Activated CD8-positive, alpha-beta memory T cell treated with anti-CD3 and anti-CD28 coated beads for 1 hour (primary cell): ENCODE measurements at places on chromosomes 12 and 14.

DNA sequence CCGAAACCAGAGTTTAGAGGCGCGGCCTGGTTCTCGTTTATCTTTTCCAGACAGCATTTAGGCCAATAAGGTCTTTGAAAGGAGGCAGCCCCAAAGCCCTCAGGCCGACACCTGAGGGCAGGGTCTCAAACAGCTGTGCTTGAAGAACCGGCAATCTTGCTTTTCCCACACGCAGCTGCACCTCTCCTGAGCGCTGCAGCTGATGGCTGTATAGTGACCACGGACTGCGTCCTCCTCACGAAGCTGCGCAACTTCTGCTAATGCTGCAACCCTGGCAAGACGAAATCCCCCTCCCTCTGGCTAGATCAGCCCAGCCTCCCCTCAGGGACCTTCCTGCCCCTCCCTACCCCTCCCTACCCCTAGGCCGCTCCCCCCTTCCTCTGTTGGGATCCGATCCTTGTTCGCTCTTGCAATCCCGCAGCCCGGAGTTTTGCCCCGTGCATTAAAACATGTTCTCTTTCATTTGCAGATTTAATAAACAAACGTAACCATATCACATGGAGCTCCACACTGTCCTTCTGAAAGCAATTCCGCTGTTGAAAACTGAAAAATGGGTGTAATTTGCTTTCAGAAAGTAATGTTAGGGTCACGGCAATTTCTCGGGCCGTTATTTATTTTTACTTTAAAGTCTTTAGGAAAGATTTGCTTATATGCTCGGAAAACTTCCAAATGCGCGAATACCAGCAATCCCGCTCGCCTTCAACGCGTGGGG, 4.8 kb upstream of the PAX9 start:
- DNase-seq, result no peak

- no peak for DNase-seq
Measured at GRCh38 chr12:108989376-108989775, 31.5 kb downstream of the SVOP start.

- DNase-seq, result no peak
Measured at GRCh38 chr12:83473408-83474095, 786.8 kb downstream of the TMTC2 start.

DNA sequence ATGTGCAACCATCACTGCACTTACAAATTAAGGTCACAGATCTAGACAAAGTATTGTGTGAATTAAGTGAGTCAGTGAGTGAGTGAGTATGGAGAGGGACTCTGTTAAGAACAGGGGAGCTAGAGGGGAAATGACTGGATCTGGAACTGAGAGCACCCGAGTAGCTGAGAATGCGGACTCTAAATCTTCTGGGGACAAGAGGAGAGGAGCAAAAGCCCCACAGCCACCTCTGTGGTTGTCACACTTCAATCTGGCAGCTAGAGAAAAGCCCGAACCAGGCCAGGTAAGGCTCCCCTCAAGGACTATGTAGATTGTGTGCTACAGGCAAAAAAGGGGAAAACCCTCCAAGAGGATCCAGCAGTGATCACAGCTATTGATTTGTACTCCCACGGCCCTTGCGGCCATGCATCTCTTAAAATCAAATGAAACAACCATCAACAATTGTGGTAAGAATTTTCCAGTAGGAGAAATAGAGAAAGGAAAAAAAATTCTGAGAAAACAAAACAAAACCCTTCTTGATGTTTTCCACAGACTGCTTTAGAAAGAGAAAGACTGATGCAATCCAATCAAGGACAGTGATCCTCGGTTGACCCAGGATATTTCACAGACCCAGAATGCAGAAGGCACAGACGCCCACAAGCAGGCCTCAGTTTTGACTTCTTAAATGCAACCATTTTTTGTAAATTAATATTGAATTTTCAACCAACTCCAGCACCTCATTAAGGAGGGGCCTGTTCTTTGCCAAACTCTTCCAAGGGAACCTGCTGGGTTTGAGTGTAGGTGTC, 109.6 kb downstream of the SLC38A6 start:
- DNase-seq, result no peak

DNA sequence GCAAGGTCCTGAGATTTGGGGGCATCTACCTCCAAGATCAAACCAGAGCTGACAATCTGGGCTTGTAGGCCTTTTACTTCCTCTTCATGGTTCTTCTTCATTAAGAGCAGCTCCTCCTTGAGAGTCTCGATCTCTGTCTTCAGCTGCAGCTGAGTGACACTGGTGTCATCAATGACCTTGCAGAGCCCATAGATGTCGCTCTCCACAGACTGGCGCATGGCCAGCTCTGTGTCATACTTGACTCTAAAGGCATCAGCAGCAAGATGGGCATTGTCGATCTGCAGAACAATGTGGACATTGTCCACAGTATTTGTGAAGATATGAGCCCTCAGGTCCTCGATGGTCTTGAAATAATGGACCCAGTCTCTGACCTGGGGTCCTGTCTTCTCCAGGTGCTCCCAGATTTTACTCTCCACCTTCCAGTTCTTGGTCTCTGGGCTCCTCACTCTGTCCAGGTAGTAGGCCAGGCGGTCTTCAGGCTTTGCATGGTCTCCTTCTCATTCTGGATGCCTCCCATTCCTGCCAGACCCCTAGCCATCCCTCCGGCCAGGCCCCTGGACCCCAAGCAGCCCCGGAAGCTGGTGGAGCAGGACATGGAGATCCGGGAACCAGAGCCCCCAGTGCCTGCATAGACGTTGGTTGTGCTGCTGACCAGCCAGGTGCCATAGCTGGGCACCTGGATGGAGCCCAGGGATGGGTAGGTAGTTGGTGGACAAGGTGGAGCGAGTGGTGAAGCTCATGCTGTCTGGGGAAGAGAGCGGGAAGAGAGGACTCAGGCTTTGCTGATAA, 141.0 kb downstream of the MSRB3 start:
- DNase-seq, result no peak

- no peak for DNase-seq
Measured at GRCh38 chr12:51905471-51906429, 1.6 kb upstream of the ACVRL1 start.

DNA sequence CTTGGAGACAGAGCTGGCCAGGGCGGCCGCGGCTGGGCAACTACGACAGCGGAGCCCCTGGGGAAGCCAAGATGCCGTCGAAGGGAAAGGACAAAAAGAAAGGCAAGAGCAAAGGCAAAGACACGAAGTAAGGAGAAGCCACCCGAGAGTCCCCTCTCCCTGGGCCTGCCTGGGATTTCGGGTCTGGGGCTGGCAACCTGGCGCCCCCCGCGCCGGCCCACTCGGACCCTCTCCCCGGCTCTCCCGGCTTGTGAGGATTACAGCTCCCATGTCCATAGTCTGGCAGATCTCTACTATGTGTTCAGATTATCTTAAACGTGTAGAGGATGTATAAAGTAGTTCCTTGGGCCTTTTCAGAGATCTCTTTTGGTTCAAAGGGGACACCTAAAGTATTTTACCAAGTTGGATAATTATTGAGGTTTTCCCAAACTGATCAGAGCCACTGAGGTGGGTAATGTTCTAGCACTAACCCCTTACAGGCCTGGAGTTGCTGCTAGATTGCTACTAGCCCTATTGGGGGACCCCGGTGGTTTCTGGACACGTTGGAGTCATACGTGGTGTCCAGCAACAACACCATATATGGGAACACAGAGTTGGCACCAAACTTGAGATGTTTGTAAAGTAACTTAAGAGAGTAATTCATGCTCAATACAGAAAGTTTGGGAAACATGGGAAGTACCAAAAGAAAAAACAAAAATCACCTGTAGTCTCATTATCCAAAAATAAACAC, 424 bp downstream of the BBOF1 start:
- no peak for DNase-seq
